ENCODE measurements at places on chromosomes 7 and 10. TPM values are rescaled to one million over a fixed set of nuclear protein-coding genes. Genes with fewer than 3 reads are reported as not detected.

GRCh38 chr10:79144351-79145173 is 75.8 kb downstream of the ZMIZ1 start:
- H3K4me1 ChIP-seq = peaks cover 22% of the 10 kb centered on the region
- no peak overlapping the region for H3K27ac ChIP-seq
- 0 out of 2 replicates have a peak, but pooled peaks cover 6% of the 10 kb centered on the region for H3K36me3 ChIP-seq
- no peaks in the 10 kb centered on the region for H3K27me3 ChIP-seq
- no peak for DNase-seq
- H3K4me3 ChIP-seq = no peak overlapping the region

Gene ST8SIA6
- 1.3 TPM for total RNA-seq

DNA sequence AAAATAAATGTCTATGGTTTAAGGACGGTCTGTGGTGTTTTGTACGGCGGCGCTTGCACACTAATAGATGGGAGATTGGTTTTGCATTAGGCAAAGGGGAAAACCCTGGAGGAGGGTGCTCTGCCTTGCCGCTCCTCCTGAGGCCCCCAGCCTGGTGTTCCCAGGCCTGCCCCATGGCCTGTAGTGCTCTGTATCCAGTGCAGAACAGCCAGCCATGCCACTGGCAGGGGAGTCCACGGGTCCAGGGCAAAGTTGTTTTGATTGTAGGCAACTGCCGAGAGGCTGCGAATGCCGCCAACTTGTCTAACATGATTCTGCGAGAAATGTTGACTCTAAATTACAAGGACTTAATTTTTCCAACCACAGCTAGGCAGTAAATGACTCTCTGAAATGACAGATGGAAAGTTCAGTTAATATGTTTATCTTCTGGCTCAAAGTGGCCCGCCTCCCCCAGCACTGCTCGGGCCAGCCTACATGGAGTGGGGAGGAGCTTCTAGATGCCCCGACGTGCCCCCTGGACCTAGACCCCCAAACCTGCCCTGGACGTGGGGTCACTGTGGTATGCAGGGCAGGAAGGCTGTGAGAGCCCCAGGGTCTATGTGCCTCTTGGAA is 104.6 kb upstream of the GDF10 start:
- no peak overlapping the region for H3K27ac ChIP-seq
- no peaks in the 10 kb centered on the region for H3K36me3 ChIP-seq
- DNase-seq = no peak
- H3K27me3 ChIP-seq = no peaks in the 10 kb centered on the region

DNA sequence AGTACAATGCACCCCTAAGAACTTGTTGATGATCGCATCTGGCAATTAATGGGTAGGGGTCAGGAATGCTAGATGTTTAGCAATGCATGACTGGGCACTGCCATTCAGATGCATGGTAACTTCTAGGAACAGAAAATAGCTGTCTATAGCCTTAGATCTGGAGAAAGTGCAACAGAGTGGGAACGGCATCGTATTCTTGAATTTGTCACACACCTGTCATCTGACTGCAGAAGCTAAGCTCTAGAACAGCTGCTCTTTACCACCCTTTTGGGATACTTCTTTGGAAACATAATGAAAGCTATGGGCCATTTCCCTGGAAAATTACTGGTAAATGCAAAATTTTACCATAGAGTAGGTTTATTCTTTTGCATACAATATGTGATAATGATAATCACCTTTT is 118.1 kb downstream of the SLC25A13 start:
- no peak for DNase-seq
- no peaks in the 10 kb centered on the region for H3K27me3 ChIP-seq
- no peaks in the 10 kb centered on the region for H3K36me3 ChIP-seq
- no peaks in the 10 kb centered on the region for H3K4me1 ChIP-seq
- H3K27ac ChIP-seq = no peak overlapping the region
- H3K4me3 ChIP-seq = no peak overlapping the region

Data from HCT116 (cell line).